ENCODE measurements at places on chromosomes 1 and 21.
A peak's percentile ranks its signal among the peaks of the same experiment; 100 is the strongest.

DNA sequence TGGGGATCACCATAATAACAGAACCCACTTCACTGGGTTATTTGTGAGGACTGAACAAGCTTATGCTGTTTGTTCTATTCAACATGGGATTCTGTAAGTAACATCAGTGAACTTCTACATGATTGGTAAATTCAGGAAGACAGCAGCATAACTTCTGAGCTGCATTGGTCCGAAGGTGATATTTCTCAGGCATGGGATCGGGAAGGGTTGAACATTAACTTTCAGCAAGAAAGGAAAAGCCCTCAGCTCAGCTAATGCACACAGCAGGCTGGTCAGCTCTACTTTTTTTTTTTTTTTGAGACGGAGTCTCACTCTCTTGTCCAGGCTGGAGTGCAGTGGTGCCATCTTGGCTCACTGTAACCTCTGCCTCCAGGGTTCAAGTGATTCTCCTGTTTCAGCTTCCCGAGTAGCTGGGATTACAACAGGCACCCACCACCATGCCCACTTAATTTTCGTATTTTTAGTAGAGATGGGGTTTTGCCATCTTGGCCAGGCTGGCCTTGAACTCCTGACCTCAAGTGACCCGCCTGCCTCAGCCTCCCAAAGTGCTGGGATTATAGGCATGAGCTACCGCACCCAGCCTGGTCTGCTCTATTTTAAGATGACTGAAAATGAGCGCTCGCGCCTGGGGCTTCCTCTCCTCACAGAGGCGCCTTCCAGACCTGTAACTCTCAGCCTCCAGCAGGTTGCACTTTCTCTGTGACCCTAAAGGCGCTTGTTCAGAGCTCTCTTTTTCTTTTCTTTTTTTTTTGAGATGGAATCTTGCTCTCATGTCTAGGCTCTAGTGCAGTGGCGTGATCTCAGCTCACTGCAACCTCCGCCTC lies 42.2 kb downstream of the ECE1 start:
- no peak for DNase-seq

- no peak for DNase-seq
These were observed 48.7 kb downstream of the MRPS6 start for GRCh38 chr21:34122047-34122446.

GRCh38 chr1:64292399-64292798 lies 89.0 kb downstream of the UBE2U start:
- DNase-seq = no peak

DNA sequence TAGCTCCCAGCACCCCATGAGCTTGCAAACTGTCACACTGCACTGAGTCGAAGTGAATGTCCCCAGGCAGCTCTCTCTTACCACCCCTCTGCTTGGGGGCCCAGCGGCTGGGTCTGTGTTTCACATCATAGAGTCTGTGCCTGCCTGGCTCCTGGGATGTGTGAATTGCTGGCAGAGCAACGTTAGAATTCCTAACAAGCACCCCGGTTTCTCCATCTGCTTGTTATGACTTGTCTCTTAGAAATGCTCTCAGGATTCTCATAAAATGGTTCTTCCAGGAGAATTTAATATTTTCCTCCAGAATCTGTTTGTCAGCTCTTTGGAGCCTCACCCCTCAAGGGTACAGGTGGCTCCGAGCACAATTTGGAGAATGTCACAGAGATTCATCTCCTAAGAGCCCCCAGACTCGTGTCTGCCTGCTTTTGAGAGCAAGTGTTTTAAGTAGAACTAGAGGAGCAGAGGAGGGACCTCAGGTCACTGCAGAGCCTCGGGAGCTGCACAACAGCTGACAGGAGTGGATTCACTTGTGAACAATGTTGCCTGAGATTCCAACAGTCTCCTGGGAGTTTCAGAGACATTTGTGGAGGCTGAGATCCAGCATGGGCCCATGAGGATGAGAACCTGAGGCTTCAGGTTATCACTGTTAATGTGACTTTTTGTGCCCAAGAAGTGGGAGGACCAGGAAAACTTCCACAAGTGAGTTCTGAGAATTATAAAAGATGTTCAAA lies 131.5 kb downstream of the KCNJ6 start:
- no peak for DNase-seq

- DNase-seq = no peak
These were observed 373.4 kb downstream of the NEGR1 start for GRCh38 chr1:71908871-71909390.

GRCh38 chr21:25557180-25557579 lies 50.1 kb downstream of the MRPL39 start:
- no peak for DNase-seq

- no peak for DNase-seq
These were observed 64.3 kb upstream of the RAVER2 start for GRCh38 chr1:64680599-64680998.

DNA sequence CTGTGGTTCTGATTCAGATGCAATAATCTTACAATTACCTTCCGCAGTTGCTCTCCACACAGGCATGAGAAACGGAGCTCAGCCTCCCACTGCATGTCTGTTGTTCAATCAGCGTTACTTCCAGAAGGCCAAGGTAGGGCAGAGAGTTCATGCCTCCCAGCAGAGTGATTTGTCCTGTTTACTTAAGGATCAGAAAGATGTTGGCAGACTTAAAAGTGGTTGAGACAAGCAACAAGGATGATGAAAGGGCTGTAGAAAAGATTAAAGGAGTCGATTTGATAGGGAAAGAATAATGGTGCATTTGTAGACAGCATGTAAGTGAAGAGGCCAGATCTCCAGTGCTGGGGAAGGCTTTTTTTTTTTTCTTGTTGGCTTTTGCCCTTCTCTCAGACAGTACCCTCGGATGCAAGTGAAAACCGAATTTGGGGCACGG lies 26.6 kb downstream of the ARMH1 start:
- no peak for DNase-seq

DNA sequence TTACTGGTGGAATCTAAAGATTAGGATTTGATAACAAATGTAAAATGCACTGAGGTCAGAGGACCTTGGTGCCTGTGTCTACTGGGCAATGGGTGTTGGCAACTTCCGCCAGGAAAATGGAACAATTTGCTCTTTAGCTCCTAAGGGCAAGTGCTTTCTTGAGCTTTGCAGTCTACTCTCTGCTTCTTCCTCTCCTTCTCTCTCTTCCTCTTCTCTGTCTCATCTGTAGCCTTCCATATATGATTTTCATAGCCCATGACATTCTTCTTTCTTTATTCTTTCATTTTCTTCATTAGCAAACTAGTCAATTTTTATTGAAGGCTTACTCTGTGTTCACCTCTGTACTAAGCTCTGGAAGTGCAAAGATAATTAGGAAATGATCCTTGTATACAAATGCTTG lies 35.5 kb downstream of the OVGP1 start:
- no peak for DNase-seq

DNA sequence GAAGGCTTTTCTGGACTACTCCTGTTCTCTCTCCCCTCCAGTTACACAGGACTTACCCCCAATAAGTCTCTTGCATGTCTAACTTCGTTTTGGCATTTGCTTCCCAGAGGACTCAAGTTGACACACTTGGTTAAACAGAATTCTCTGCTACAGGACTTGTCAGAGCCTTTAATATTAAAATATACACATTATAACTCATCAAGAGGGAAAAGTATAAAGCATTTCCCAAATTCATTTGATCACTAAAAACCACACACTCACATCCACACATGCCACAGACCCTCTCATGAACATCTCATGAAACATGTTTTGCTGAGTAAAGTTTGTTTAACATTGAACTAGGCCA lies 8.7 kb upstream of the CAPN2 start:
- DNase-seq = no peak

GRCh38 chr1:46451948-46452930 lies 37.4 kb upstream of the DMBX1 start:
- no peak for DNase-seq

DNA sequence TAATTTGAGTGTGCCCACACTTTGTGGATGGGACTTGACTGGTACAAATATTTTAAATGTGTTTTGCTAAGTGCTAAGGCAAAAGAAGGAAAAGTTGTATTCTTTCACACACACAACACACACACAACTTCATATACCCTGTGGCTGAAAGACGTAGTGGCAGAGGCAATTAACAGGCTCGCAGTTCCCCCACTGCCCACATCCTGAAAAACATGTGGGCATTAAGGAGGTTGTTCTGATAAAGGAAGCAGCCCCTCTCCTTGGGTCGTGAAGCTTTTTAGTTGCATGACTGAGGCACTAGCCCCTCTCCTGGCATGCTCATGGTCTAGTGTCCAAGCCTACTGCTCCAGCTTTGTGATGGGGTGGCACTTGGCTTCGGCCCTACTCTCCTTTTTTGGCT lies 14.3 kb upstream of the ADAM30 start:
- DNase-seq = no peak

DNA sequence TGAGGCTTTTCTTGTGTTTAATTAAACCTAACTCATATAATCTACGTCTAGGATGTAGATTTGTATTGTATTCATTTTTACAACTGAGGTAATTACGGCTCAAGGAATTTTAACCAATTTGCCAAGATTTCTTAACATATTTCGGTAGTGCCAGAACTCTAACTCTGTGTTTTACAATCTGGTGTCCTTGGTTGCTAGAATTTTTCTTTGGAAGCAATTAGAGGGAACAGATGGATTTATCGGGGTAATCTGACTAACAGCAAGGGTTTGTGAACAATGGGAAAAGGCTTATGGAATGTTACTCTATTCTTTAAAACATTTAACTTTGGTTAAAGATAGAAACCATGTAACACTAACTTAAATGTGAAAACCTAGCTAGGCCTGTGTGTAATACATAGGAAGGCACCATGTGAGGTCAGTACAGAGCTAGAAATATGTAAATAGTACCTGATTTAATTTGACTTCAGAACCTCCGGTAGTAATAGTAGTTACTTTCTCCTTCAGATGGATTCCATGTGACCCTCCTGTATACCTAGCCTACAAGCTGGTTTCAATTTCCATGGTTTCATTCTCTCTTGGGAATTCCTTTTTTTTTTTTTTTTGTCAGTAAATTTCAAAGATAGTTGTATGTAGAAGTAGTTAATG lies 1.2 kb downstream of the MTF2 start:
- no peak for DNase-seq

DNA sequence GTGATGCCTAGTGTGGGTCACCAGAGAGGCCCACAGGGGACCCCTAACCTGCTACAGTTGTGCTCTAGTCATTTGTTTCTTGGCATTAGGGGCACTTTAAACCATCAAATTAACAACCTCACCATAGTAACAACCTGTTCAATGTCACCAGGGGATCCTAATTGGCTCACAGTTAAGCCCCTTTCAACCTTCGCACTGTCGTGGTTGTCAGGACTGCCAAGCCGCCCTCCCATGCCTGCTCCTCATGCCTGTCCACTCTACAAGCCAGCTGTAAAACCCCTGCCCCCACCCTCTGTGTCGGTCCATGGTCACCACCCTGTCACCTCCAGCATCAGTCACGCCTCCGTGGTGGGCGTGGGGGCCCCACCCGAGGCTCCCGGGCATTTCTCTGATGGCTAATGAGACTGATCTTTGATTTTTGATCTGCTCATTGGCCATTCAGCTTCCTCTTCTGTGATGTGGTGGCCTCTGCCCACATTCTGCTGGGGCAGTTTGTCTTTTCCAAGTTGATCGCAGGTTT lies 96.6 kb downstream of the WDR4 start:
- no peak for DNase-seq

GRCh38 chr1:151849126-151849525 lies 4.4 kb downstream of the THEM5 start:
- no peak for DNase-seq

DNA sequence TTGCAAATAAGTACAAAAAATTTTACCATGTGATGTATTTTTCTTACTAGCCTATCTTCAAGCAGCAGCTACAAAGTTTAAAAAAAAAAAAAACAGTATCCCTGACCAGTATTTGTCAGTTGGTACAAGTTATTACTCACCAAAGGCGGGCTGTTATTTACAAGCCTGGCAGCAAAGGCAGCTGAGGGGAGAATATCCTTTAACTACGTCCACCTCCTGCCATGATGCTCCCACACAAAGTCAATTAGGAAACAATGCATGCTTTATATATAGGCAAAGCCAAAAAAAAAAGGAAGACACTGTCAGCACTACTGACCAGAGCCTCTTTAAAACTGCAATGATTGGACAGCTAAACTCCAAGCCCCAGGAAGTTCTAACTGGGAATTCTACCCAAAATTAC lies 13.7 kb downstream of the PSMA5 start:
- no peak for DNase-seq

DNA sequence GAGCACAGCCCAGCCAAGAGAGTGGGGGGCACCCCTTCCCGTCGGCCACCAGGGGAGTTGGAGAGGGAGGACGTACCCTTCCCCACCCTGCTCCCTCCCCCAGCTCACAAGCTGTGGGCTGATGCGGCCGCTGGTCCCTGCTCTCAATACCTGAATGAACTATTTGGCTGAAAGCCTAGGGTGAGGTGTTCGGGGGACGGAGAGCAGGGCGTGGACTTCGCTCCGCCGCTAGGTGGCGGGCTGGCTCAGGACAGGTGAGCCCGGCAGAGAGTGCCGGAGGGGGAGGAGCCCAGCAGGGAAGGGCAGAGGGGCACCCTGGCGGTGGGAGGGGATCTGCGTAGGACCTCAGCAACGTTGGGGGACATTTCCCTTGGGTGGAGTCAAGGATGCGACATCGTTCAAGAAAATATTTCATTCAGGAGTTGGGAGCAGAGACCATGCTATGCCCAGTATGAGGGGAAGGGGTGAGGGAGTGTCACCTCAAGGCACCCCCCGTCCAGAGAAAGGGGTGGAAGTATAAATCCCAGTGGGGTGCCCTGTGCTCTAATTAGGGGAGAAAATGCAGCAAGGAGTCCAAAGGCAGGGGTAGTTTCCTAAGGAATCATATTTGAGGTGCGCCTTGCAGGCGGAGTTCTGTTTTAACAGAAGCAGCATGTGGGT lies 12.0 kb upstream of the RHBG start:
- DNase-seq = peak; percentile 44

- no peak for DNase-seq
These were observed 38.3 kb downstream of the STUM start for GRCh38 chr1:226586650-226587422.

GRCh38 chr1:234475167-234475793 lies 3.7 kb downstream of the TARBP1 start:
- DNase-seq = no peak

- no peak for DNase-seq
These were observed 132.0 kb downstream of the FOXD2 start for GRCh38 chr1:47569681-47570470.

DNA sequence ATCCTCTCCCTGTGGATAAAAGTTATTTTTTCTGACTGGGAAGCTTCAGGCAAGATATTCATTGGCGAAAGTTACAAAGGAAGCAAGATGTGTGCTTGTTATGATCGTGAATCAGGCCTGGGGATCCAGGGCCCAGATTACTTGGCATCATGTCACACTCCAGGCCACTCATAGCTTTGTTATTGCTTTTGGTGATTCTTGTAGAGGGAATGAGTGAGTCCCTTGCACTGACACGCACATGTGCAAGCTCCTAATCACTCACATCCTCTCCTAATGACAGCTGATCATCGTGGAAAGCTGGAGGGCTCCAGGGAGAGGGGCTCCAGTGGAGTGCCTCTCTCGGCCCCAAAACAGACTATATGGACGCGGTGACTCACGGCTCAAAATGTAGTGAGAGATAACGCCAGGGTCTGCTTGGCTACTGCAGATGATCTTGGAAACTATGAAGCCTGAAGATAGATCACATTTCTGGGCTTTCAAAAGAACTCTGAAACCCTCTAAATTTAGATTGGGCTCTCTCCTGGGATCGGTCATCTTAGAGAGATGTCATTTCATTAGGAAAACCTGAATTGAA lies 481.1 kb upstream of the USP24 start:
- no peak for DNase-seq

GRCh38 chr1:176552999-176553398 lies 90.0 kb downstream of the PAPPA2 start:
- DNase-seq = no peak

Data from stimulated activated CD8-positive, alpha-beta memory T cell treated with anti-CD3 and anti-CD28 coated beads, Interleukin-4, amount 100 ng/mL, for 24 hours (primary cell).